ENCODE measurements at places on chromosomes 6 and 20.

- DNase-seq = no peak
Measured at GRCh38 chr6:35403544-35404442, 48.3 kb upstream of the FANCE start.

GRCh38 chr6:148945301-148946021 is 198.6 kb downstream of the UST start:
- DNase-seq = no peak

- no peak for DNase-seq
Measured at GRCh38 chr6:41538556-41539182, 7.5 kb upstream of the FOXP4 start.

DNA sequence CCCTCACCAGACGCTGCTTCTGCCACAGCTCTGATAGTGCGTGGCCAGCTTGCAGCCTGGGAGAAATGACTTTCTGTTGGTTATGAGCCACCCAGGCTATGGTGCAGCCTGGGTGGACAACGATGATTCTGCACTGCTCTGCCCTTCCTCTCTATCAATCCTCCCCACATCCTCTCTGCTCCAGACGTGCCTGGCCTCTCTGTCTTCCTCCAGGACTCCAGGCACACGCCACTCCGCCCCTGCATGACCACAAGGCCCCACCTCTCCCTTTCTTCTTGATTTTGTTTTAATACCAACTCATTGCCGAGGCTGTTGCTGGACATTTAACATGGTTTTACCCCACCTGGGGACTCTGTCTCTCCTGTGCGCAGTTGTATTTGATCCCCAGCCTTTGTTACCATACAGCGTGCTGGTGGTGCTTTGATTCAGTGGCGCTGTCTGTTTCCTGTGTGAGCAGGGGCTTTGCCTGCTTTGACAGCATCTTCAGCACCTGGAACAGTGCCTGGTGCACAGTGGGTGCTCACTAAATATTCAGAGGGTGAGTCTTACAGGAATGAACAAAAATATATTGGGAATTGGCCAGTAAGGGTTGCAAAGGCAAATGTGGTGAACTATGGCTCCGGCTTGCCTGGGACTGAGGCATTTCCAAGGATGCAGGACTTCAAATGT is 280.9 kb downstream of the CDH26 start:
- no peak for DNase-seq

DNA sequence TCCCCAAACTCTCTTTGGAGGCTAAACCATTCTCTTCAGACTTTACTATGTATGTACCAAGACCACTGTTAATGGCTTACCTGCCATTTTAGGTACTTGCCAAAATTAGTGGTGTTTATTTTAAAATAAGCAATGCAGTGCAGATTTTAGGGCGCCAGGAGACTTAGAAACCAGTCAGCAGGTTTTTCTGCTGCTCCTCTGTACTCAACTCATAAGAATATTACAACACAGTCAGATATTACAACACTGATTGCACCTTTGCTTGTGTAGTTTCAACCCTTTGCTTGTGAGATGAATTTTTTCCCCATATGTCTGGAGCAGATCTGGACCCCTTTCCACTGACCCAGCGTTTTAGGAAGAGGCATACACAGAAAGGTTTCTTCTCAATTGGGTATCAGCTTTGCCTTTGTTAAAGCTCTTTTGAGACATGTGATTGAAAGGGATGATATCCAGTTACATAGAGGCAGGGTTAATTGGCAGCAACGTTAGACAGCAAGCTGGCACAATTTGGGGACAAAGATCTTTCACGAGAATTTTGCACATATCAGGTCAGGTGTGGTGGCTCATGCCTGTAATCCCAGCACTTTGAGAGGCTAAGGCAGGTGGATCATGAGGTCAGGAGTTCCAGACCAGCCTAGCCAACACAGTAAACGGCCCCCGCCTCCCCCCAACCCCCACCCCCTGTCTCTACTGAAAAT is 6.2 kb downstream of the TTPAL start:
- no peak for DNase-seq

Measured in stimulated activated CD8-positive, alpha-beta memory T cell treated with anti-CD3 and anti-CD28 coated beads, Interleukin-4, amount 100 ng/mL, for 24 hours (primary cell).